ENCODE measurements at places on chromosomes 16 and 17.

- no peak for DNase-seq
Observed at GRCh38 chr16:61945511-61945910, 90.7 kb downstream of the CDH8 start.

GRCh38 chr16:20611350-20611902 is 35.3 kb upstream of the ACSM2B start:
- DNase-seq = no peak

DNA sequence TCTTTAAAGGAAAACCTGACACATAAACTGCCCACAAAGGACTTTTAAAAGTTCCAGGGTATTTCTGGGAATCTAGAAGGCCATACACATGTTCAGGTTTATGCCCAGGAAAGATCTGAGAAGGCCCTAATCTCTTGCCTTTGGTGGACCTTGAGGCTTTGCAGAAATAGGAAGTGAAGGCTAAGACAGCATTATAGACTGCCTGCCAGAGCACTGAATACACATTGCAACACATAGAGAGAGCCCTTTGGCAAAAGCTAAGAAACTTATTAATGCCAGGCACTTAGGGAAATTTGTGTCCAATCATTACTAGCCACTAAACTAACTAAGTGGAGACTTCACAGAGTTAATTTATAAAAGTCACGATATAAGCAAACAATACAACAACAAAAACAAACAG is 70.4 kb downstream of the MMD start:
- no peak for DNase-seq

DNA sequence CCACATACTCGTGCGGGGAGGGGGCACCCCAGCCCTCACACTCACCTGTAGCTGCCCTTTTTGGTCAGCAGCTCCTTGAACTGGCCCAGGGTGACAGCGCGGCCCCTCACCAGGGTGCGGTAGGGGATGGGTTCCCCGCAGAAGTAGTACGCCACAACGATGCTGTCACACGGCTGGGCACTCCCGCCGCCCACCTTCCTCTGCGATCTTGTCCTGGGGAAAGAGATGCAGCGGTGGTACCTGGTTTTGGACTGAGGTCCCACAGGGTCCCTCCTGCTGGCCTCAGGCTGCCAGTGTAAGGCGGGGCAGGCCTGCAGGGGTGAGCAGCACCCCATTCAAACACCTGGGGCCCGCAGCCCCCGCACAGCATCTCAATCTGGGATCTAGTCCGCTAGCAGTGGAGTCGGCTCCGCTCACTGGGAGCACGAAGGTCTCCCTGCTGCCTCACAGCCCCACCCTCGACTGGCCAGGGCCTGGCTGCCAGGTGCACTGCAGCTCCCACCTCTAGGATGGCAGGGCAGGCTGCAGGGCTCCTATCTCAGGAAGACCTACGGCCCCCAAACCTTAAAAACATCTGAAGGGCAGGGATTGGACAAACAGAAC is 6.5 kb downstream of the PDIA2 start:
- DNase-seq = no peak

GRCh38 chr17:49381033-49381432 is 19.0 kb upstream of the ZNF652 start:
- no peak for DNase-seq

GRCh38 chr16:70657956-70658355 is 11.6 kb downstream of the IL34 start:
- DNase-seq = no peak

- no peak for DNase-seq
Observed at GRCh38 chr17:36532435-36532975, 2.2 kb downstream of the MYO19 start.

GRCh38 chr16:54050459-54051210 is 236.0 kb downstream of the IRX3 start:
- DNase-seq = no peak

GRCh38 chr17:62888765-62889164 is 77.3 kb upstream of the TANC2 start:
- no peak for DNase-seq

GRCh38 chr16:4639899-4640509 is 15.4 kb downstream of the MGRN1 start:
- no peak for DNase-seq

DNA sequence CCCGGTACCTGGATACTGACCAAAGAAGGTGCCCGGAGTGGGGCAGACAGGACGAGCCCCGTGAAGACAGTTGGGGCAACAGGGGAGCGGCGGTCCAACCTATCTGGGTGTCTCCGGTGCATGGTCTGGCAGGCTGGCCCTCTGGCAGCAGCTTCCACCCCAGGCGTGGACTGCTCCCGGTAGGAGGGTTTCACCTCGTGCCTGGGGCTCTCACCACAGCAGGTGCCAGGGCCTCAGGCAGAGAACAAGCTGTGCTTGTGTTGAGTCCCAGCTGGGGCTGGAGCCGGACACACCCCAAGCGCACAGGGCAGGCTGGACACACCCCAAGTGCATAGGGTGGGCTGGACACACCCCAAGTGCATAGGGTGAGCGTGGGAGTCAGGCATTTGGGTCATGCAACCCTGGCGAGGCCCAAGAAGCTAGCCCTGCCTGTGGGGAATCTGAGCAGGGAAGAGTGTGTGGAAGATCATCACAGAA is 1.5 kb upstream of the FBXL16 start:
- no peak for DNase-seq

DNA sequence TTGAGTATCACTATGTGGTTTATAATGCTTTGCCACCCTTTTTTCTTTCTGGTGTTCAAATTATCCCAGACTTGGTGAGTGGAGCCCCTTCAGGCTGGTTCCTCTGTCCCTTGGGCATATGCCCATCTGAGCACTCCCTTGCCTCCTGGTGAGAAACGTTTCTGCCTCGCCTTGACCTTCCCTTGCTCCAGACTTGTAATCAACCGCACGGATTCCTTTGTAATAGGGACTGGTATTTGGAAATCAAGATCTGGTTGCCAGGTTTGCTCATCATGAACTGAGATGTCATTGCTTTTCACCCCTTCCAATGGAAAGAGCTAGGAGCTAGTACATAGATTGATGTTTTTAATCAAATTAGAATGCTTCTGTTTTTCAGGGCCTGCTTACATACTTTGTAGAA is 43.7 kb downstream of the SEC14L1 start:
- no peak for DNase-seq

All from activated CD4-positive, alpha-beta memory T cell treated with anti-CD3 and anti-CD28 coated beads for 36 hours (primary cell).